ENCODE measurements at places on chromosomes 6 and 20.

- no peak for DNase-seq
Measured at GRCh38 chr6:1420382-1420781, 31.0 kb downstream of the FOXF2 start.

- DNase-seq = no peak
Measured at GRCh38 chr6:45084257-45084656, 243.9 kb upstream of the RUNX2 start.

- DNase-seq = no peak
Measured at GRCh38 chr6:11712760-11713159, 65.8 kb downstream of the ADTRP start.

DNA sequence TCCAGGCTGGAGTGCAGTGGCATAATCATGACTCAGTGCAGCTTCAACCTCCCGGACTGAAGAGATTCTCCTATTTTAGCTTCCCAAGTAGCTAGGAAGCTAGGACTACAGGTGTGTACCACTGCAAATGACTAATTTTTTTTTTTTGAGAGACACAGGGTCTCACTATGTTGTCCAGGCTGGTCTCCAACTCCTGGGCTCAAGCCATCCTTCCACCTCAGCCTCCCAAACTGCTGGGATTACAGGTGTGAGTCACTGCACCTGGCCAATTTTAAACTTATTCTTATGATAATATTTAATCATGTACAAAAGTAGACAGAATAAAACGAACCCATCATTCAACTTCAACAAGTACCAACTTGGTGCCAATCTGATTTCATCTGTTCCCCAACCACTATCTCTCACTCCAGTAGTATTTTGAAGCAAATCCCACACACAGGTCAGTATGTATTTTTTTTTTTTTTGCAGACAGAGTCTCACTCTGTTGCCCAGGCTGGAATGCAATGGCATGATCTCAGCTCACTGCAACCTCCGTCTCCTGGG, 32.5 kb downstream of the BCL2L1 start:
- no peak for DNase-seq

- no peak for DNase-seq
Measured at GRCh38 chr6:42431877-42432276, 19.8 kb downstream of the TRERF1 start.

GRCh38 chr6:3081960-3082359, 13.7 kb downstream of the RIPK1 start:
- no peak for DNase-seq

DNA sequence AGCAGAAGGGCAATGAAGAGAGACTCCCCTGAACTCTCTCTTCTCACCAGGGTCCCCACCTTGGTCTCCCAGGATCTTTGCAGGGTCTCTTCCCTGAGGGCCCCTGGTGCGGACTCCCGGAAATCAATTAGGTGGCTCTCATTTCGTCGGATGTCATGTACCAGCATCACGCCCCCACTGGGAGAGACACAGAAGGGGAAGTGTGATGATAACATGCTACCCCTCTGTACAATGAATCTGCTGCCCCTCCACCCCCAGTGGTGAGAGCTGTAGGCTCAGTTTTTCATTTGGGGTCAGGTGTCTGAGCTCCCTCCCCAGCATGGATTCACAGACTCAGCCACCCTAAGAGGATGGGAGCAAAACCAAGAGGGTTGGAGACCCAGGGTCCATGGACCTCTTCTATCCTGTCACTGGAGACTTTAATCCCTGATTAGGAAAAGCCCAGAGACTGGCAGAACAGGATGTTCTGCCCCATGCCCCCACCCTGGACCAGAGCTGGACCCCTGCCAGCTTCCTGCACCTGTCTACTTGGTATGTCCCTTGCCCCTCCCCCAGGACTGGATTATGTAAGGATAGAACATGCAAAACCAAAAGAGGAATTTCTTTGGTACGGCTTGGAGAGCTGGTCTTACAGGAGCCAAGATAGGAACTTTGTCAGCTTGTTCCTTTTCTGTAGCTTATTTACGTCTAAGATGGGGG, 11.1 kb downstream of the GGT7 start:
- no peak for DNase-seq

- no peak for DNase-seq
Measured at GRCh38 chr20:45064812-45065211, 36.1 kb downstream of the KCNS1 start.

- DNase-seq = no peak
Measured at GRCh38 chr20:12531626-12532025, 477.1 kb upstream of the SPTLC3 start.

DNA sequence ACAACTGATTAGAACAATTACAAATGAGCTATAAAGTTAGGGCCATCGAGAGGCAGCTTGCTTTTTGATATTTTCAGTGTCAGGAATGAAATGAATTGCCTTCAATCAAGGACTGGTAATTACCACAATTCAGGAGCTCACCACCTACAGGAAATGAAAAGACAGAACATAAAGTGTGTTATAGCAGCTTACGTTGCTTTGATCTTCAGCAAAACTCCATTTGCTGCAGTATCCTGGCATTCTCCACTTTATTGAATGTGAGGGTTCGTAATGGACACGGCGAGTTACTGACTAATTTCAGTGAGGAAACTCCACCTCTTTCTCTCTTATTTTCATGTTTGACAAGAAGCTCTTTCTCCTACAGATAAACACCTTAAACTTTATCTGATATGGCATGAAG, 440.0 kb upstream of the HSF2 start:
- DNase-seq = no peak

GRCh38 chr20:11847827-11848226, 69.9 kb upstream of the BTBD3 start:
- no peak for DNase-seq

DNA sequence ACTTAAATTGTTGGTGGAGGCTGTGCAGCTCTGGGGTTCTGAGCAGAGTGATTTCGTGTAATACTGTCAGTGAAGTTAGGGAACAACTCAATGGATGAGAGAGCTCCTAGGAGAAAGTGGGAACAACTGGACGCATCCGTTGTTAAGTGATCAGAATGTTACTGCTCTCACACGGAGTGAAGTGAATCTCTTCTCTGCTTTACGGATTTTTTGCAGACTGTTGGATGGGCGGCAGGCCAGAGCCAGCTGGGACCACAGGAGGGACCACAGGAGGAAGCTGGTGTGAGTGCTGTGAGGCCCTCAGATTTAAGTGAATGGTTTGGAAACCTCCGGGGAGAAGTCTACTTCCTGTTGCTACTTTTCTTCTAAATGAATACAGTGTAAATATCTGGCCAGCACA, 23.7 kb upstream of the PPP1R14C start:
- no peak for DNase-seq

GRCh38 chr6:104606361-104606760, 253.4 kb downstream of the HACE1 start:
- DNase-seq = no peak

DNA sequence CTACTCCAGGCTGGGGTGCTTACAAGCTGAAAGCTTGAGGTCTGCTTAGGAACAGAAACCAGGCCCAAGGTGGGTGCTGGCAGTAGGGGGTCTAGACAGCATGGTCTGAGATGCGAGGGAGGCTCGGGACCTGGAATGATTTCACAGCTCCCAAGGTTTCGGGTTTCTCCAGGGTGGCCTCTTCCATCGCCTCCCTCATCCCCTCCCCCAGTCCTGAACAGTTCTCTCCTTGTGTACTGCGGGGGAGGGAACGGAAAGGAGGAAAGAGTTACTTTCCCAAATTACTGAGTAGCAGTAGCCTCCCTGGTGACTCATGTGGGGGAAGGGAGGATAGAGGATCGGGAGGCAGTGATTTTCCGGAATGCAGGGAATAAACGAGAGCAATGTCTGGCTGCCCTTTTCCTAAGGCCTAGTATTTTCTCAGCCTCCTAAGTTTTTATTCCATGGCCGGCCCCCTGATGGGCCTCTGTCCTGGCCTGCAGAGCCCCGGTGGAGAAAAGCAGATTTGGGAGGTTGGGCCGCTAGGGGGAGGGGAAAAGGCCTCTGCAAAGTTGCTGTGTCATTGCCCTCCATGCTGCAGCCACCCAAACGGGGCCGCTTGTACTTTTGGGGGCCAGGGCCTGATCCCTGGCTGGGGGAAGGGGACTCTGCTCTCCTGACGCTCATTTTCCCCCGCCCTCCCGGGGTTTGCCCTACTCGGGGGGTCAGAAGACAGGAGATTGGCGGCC, 1.5 kb downstream of the BRD2 start:
- DNase-seq = no peak

Data from GM12878 (cell line).